Aorta (tissue), 5 donors: ENCODE measurements at places on chromosomes 6 and 20. TPM values are rescaled to one million over a fixed set of nuclear protein-coding genes. Genes with fewer than 3 reads are reported as not detected.
A peak's percentile ranks its signal among the peaks of the same experiment; 100 is the strongest.

DNA sequence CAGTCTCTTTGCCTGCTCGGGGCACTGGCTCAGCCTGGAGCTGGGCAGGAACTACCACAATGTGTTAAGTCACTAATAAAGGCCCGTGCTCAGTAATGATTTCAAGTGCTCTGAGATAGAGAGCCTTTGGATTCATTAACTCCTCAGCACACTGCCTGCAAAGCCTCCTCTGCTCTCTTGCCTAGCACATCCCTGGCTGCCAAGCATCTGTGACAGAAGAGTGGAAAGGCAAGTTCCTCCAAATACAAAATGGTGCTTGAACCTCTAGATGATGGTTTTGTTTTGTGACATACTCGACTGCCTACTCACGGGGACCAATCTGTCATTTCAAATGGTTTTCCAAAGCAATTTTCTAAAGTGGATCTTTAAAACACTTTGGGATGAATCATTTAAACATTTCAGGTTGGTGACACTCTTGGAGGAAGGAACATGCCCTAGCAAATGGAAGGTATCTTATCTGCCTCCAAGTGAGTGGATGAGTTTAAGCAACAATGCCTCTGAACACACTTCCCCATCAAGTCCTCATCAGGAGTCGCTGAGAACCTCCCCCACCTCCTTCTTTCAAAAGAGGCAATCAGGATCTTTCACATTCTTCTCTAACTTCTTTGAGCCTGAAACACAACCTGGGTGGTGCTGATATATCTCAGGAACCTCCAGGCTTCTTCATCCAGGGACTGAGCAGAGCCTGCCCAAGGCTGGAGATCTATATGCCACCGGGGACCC, 35.8 kb downstream of the METTL24 start:
- no peak for DNase-seq

GRCh38 chr6:168280899-168281245, 38.7 kb downstream of the DACT2 start:
- DNase-seq, result no peak

GRCh38 chr6:144197919-144198318, 47.6 kb downstream of the STX11 start:
- DNase-seq, result no peak

GRCh38 chr20:44745598-44746366, at the start of gene KCNK15:
KCNK15 (plus strand) TSS chr20:44745865; CDS start chr20:44745911, 46 bp downstream.
- peak; percentile 89 for DNase-seq

GRCh38 chr20:62529896-62530642, 54.3 kb upstream of the GATA5 start:
- no peak for DNase-seq

DNA sequence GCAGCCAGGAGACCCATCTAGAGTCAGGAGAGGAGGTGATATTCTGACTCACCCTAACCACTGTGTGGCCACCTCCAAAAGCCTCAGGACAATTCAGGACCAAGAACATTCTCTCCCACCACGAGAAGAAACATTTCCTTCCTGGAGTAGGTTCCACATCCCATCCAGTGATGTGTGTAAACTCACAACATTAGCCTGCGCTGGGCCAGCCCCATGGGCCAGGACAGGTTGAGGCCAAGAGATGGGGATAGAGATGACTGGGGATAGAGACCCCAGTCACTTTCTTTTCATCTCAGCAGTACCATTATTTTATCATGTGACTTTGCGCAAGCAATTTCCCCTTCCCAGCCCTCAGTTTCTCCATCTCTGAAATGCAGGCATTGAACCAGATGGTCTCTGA, 126.6 kb upstream of the PTPRT start:
- DNase-seq, result no peak

DNA sequence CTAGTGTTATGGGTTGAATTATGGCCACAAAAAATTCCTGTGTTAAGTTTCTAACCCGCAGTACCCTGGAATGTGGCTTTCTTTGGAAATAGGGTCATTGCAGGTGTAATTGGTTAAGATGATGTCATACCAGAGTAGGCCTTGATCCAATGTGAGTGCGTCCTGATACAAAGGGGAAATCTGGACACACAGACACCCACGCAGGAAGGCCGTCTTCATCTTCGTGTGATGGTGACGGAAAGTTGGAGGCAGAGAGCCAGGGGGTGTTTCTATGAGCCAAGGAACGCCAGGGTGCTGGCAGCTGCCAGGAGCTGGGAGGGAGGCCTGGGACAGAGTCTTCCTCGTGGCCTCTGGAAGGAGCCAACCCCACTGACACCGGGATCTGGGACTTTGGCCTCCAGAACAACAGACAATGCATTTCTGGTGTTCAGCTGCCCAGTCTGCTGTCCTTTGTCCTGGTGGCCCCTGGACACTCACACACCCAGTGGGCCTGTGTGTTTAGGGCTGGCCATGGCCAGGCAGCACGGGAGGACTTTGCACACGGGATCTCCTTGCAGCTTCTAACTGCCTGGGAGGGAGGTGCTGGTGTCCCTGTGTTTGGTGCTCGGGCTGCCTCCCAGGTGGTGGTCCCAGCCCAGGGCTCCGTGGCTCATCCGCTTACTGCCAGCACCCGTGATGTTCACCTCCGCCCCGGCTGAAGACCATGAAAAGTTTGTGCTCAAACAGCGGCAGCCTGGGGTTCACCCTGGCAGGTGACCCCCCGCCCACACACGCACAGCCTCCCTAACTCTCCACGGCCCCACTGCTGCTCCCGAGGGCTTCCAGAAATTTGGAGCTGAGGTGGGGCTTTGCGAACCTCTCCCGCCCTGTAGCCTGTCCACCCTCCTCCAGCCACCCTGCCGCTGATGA, 53.4 kb upstream of the GATA5 start:
- no peak for DNase-seq

- no peak for DNase-seq
Observed at GRCh38 chr6:140275725-140276124, 901.3 kb upstream of the CITED2 start.

GRCh38 chr20:10550204-10551118, 115.4 kb downstream of the SLX4IP start:
- DNase-seq, result no peak

DNA sequence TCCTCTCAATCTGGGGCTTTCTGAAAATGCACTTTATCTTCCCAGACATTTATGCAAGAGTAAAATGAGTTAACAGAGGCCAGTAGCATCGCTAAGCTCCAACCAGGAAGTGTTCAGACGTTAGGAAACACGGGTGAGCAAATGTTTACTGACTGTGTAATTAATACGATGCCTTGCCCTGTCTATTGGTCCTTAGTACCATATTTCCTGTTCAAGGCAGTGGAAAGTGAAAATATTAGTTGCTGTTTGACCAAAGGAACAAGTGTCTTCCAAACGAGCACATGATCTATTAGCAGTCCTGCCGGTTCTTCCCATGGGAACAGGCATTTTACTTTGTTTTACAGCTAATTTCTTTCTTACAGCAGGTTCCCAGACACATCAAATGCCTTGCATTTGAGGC, 311.1 kb upstream of the JAG1 start:
- no peak for DNase-seq

- DNase-seq, result no peak
Observed at GRCh38 chr20:10557685-10558084, 116.1 kb downstream of the JAG1 start.

BPIFB2 gene
- total RNA-seq, result not detected

NKX2-4 gene
- total RNA-seq, result not detected

SIRPB2 gene
- total RNA-seq, result 27.3 TPM

MCHR2 gene
- total RNA-seq, result not detected

ENPP3 gene
- 1.7 TPM for total RNA-seq

C6orf52 gene
- total RNA-seq, result not detected

PRRT1 gene
- total RNA-seq, result 3.6 TPM

JPH2 gene
- 140 TPM for total RNA-seq
